ENCODE measurements at places on chromosomes 1 and 21.
A peak's percentile ranks its signal among the peaks of the same experiment; 100 is the strongest.

- DNase-seq, result no peak
Measured at GRCh38 chr21:38041493-38041892, 125.2 kb upstream of the KCNJ6 start.

DNA sequence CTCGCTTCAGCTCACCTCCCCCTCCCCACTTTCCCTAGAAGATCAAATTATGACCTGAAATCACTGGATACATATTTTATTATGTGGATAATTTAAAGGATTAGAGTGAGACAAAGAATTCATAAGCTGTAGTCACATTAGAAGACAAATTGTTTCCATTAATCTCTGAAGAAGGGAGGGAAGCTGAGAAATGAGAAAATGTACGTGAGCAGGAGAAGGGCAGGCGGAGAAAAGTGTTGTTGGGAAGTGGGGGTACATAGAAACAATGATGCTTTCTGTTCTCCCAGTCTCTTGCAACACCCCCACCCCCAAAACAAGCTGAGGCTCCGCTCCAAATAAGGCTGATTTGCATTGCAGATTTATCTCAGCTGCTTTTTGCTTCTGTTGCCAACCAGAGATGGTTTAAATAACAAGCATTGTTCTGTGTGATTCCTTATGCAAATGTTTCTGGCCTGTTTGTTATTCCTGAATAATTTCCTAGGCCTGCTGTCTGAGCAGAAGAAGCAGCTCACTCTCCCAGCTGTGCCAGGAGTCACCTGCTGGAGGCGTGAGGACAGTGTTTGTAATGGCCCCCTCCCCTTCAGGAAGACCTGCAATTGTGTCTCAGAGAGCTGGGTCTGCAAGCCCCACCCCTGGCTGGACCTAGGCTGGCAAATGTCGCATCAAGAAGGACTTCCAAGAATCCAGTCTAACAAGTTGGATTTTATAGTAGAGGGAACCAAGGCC lies 121.8 kb upstream of the TNR start:
- DNase-seq, result no peak

DNA sequence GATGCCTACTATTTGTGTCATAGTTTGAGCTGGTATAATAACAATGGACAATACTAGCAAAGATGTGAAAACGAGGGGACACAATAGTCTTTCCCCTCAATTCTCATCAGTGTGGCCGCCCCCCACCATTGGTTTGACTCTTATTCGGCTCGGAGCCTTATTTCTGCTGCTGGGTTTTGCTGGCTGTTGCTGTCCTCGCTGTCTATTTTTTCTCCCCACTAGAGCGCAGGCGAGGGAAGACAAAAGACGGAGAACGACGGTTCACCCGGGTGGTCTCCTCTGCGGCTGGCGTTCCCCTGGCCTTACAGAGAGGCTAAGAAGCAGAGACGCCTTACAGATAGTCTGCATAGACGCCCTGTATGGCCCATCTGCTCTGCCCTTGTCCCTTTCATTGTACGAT lies 19.4 kb downstream of the CLIC6 start:
- no peak for DNase-seq

- no peak for DNase-seq
Measured at GRCh38 chr1:41876576-41877445, 41.9 kb downstream of the HIVEP3 start.

GRCh38 chr1:175270361-175270760 lies 77.8 kb upstream of the KIAA0040 start:
- no peak for DNase-seq

DNA sequence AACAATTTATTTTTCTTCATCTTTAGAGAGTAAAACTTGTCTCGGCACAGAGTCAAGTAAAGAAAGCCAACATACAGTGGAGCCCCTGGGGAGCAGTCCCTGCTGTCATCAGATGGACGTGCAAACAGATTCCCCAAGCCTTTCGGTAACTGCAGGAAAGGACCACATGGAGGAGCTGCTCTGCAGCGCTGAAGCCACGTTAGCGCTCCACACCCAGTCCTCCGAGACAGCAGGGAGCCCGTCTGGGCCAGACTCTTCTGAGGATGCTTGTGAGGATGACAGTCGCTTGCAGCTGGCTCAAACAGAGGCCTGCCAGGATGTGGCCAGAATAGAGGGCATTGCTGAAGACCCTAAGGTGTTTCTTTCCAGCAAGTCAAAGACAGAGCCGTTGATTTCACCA lies 77.1 kb upstream of the SCCPDH start:
- no peak for DNase-seq

DNA sequence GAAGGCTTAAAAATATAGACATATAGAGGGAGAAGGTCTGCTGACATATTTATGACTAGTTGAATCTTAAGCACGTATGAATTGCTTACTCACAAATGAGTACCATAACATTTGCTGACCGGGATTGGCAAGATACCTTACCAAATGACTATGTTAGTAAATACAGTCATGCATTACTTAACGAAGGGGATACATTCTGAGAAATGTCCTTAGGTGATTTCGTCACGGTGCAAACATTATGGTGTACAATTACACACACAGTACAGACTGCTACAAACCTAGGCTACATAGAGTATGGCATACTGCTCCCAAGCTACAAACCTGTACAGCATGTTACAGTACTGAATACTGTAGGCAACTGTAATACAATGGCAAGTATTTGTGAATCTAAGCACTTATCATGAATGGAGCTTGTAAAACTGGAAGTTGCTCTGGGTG lies 19.4 kb upstream of the UBE2U start:
- DNase-seq, result no peak

DNA sequence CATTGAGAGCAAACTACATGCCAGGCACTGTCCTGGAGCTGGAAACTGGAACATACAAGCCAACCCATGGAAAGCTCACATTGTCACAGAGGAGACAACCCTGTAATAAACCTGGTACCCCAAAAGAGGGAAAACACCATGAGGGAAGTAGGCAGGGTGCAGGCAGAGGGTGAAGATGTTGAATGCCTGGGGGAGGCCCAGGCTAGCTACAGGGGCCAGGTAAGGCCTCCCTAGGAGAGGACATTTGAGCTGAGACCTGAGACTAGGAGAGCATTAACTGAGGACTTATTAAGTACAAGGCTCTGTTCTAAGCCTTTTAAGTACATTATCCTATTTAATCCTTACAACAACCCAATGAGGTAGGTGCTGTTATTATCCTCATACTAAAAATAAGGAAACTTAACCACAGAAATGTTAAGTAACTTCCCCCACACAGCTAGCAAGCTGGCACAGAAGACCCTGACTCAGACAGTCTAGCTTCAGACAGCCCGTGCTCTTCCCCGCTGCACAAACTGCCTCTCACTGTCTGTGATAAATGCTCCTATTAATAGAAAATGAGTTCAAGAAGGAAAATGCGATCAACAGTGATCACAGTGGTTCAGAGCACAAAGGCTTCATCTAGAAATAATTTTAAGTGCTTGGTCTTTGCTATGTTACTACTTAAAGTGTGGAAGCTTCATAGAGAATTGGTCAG lies 41.8 kb downstream of the ZNF281 start:
- DNase-seq, result no peak

DNA sequence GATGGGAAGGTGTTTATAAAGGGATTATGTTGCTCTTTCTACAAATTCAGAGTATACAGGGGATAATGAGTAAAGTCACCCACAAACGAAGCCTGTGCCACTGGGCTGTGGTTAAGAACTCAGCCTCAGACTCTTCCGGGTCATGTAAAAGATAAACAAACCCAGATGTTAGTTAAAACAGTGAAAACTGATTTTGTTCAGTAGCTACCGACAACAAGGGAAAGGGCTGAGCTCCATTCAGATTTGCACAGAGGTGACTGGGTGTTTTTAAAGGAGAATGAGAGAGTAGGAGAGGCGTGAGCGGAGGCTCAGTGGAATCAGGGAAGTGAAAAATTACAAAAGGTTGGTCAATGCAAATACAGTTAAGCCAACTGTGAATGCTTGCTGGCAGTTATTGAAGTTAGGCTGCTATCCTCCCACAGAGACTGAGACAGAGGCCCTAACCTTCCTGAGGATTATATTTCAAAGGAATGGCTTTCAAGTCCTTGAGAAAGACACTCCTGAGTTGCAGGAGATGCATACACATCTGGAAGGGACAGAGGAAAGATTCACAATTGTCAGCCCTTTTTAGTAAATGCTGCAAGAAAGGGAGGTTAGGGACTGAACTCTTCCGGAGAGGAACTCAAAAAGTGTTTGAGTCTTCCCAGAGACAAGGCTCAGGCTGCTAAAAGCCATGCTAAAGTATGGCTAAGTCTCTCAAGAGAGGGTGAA lies 29.9 kb upstream of the SAMD13 start:
- DNase-seq, result no peak

GRCh38 chr1:246577720-246578106 lies 11.5 kb downstream of the CNST start:
- no peak for DNase-seq

DNA sequence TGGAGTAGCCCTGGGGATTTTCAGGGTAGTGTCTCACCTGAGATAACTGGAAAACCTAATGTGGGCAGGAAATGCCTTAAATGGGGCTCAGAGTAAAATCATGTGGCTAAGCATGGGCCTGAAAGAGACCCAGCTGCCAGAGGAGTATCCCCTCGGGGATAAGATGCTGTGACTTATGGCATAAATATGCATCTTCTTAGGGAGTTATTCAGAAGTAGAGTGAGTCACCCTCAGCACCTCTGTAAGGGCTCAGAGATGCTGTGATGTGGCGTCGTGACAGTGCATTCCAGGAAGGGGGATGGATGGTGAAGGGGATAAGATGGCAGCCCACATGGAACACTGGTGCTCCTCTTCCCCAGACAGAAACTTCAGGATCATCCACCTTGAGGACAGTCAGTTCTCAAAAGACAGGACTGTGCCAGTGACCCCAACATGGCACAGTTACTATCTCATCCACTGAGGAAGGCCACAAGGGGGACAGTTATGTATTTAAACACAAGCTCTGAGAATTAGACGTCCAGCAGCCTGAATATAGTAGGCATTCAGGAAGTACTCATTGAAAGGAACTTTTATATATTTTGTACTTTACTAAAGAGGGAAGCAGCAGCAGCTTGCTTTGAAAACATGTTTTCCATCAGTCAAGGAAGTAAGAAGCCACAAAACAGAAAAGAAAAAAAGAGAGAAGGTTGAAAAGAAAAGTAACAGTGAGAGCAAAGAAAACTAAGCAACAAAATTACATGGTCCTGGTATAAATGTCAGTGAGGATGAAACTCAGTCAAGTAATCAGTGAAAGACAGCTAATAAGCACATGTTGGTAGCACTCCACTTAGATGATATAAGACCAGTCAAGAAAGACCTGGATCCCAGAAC lies 8.3 kb downstream of the IL24 start:
- DNase-seq, result no peak

DNA sequence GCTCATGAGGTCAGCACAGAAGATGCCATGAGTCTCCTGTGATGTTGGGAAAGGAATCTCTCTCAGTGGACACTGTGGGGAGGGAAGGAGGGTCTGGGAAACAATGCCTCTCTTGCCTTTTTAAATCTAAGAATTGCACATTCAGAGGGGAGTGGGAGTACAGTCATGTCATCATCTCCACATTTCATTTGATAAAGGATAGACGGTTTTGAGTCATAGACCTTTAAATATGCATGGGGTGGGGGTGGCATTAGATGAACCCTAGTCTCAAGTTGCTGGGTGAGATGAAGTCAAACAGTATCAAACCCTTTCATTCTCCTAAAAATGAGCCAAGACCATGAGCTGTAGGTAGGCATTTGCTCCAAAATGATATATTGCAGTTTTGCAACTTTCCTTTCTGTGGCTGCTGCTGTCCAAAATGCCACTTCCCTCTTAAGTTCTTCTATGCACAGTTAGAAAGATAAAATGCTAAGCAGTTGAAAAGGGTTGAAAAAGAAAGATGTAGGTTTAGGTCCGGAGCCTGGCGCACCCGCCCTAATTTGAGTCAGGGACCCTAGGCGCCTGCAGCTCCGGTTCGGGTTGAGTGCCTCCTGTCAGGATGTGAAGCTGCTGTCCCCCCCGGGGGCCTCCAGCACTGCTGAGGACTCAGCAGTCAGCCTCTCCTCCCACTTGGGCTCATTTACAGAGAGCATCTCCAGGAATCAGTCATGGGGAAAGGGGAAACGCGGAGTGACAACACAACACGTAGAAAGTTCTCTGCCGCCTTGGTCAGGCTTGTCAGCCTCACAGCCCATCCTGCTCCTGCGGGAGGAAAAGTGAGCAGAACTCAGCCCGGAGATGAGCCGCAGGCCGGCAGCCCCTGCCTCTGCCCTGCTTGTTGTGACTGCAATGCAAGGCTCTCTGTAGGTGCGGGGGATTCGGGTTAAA lies 479.3 kb upstream of the RUNX1 start:
- DNase-seq, result no peak

GRCh38 chr1:51512120-51512519 lies 6.9 kb downstream of the EPS15 start:
- DNase-seq, result no peak

GRCh38 chr1:219927298-219927955 lies 930 bp downstream of the SLC30A10 start:
- DNase-seq, result no peak

DNA sequence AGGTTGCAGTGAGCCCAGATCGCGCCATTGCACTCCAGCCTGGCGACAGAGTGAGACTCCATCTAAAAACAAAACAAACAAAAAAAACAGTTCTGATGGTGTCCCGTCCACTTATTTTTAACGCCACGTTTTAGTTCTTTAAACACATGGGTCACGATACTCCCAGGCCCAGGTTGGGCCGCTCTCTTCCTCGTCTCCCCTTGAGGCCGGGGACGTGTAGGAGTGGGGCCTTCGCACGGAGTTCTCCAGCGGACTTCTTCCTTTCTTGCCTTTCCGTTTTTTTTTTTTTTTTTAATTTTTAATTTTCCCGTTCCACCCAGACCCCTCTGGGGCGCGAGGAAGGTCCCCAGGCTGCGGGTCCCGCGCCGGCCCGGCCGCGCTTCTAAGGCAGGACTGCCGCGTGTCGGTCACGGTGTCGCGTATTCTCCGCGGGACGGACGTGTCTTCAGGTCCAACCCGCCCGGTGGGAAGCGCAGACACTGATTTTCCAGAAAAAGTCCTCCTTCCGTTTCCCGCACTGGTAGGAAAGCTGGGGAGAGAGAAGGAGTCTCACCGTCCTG lies 47.5 kb upstream of the SLC19A1 start:
- DNase-seq, result no peak

DNA sequence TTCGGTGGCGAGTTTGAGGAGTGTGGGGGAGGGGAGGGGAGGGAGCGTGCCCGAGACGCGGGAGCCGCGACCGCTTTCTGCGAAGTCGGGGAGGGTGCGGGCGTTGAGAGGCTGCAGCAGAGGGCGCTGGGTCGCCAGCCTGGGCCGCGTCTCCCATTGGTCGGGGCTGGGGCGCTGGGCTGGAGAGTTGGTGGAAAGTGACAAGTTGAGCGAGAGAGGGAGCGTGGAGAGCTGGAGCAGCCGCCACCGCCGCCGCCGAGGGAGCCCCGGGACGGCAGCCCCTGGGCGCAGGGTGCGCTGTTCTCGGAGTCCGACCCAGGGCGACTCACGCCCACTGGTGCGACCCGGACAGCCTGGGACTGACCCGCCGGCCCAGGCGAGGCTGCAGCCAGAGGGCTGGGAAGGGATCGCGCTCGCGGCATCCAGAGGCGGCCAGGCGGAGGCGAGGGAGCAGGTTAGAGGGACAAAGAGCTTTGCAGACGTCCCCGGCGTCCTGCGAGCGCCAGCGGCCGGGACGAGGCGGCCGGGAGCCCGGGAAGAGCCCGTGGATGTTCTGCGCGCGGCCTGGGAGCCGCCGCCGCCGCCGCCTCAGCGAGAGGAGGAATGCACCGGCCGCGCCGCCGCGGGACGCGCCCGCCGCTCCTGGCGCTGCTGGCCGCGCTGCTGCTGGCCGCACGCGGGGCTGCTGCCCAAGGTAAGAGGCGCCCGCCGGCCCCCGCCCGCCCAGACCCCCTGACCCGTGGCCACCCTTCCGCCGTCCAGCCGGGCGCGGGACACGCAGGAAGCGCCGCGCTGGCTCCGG lies at the start of gene ROR1:
TSS of gene ROR1 (plus strand) at position 203 of the 802 bp plus-strand sequence.
- DNase-seq, result peak; percentile 66

Measured in cerebellar nuclear complex (tissue), 1 donor.